ENCODE measurements at places on chromosomes 2 and 18.

- no peak for DNase-seq
Observed at GRCh38 chr2:196182439-196183171, 11.2 kb upstream of the STK17B start.

GRCh38 chr2:154527962-154528361 is 170.5 kb upstream of the KCNJ3 start:
- no peak for DNase-seq

DNA sequence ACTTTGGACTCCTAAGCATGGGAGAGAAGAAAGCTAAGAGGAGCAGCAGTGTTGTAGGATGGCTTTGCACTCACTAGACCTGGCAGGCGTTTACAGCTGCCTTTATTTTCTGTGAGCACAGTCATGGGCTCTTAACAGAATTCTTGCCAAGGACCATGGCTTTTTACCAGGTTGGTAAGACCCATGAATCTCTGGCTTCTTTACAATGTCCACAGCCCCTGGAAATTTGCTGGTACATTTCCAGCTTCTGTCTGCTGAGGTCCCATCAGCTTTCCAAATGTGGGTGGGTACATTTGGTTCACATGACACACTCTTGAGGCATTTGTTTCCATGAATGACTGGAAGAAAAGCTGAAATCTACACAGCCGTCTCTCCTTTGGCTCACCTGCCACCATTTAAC is 162.7 kb downstream of the PPP1R1C start:
- no peak for DNase-seq

- no peak for DNase-seq
Observed at GRCh38 chr18:59994357-59994756, 94.6 kb downstream of the PMAIP1 start.

- DNase-seq = no peak
Observed at GRCh38 chr18:75201282-75202270, 7.4 kb downstream of the PTGR3 start.

- DNase-seq = no peak
Observed at GRCh38 chr2:143434445-143434844, 305.2 kb downstream of the ARHGAP15 start.

DNA sequence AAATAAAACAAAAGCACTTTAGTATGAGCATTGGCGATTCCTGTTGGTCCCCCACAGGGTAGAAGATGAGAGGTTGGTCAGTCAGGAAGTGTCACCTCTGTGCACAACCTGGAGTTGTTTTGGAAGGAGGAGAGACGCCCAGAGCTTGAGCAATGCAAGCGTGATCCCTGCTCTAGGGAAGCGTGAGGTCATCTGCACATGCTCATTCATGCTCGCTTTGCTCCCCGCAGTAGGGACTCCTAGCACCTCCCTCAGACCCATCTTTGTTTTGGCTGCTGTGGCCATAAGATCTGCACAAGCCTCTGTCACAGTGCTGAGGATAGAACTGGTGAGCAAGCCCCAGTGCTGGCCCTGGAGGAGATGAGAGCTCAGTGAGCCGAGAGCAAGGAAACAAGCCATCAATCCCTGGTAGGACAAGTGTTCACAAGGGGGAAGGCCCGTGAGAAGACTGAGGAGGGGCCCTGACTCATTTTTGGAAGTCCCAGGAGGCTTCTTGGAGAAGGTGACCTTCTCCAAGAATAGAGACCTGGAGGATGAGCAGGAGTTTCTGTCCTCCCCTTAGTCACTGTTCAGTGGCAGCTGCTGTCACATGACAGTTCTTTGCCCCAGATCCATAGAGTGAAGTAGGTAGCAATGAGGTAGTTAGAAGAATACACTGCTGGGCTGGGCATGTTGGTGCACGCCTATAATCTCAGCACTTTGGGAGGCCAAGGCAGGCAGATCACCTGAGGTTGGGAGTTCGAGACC is 13.3 kb upstream of the ATP8B1 start:
- DNase-seq = no peak

- DNase-seq = peak; percentile 48
Observed at GRCh38 chr2:152925547-152926448, 207.4 kb downstream of the ARL6IP6 start.

GRCh38 chr2:234415706-234416105 is 81.2 kb downstream of the ARL4C start:
- no peak for DNase-seq

- DNase-seq = no peak
Observed at GRCh38 chr18:66951750-66952149, 347.9 kb upstream of the CDH19 start.

GRCh38 chr2:205235434-205235833 is 446.9 kb upstream of the NRP2 start:
- DNase-seq = no peak

DNA sequence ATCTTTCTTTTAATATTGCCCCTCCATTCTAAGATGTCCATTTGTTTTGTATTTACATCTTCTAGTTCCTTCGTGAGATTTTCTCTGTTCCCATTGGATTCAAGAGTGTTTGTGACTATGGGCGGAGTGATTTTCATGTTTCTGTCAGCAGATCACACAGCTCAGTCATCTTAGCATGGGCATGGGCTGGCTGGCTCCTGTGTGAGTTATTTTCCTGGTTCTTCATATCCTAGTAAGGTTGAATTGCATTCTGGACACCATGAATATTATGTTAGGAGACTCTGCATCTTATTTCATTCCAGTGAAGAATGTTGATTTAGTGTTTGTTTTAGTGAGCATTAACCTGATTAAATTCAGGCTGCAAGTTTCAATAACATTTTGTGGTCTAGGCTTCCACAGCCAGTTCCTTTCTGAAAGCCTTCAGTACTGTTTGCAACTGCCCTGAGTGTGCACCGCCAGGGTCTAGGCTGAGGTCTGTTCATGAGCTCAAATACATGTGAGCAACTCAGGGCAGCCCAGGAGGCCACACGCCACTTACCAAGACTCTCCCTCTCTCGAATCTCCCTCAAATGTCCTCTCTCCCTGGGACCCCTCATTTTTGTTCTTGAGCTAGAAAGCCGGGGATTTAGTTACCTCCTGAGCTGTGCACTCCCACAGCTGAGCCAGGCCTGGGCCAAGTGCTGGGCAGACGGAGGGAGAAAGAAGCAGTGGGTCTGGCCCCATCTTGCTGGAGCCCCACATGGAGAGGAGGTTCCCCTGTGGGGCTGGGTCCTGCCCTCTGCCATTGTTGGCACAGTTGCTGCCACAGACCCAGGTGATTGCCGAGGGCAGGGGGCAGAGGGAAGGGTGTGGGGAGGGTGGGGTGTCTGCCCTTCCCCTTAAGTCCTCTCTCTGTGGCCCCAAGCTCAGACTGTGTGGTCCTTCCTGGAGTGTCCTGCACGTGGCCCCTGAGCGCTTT is 145.9 kb downstream of the RTP5 start:
- no peak for DNase-seq

- no peak for DNase-seq
Observed at GRCh38 chr2:112251271-112251670, 3.6 kb downstream of the ZC3H8 start.

DNA sequence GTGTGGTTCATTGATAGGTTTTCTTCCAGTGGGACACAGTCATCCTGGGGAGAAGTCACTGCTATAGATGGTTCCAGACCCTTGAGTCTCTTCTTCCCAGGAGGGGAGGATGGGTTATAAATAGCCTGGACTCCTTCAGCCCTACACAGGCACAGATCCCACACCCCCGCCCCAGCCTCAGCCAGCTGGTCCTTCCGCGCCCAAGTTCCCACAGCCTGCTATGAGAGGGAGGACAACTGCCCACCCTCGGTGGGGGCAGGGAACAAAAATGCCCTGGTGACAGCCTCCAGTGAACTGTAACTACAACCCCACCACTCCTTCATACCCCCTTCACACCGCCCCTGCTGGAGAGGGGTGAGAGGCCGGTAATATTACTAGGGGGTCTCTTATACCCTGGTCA is 3.2 kb downstream of the ZBTB7C start:
- DNase-seq = no peak

GRCh38 chr18:34050661-34051060 is 174.1 kb downstream of the NOL4 start:
- no peak for DNase-seq

DNA sequence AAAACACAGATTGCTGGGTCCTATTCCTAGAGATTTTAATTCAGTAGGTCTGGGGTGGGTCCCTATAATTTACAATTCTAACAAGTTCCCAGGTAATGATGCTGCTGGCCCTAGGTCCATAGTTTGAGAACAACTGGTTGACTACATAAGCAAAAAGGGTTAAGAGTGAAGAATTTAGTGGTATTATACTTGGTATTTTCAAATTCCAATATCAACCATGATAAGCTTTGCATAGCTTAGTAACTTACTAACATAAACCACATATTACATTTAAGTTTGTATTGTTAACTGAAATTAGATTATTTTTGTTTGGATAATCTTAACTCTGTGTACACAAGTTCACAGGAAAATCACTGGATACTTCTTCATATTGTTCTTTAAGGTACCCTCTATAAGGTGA is 862.9 kb upstream of the ACVR2A start:
- peak; percentile 59 for DNase-seq

- peak; percentile 91 for DNase-seq
Observed at GRCh38 chr2:100857915-100858314, 38.0 kb downstream of the NPAS2 start.

DNA sequence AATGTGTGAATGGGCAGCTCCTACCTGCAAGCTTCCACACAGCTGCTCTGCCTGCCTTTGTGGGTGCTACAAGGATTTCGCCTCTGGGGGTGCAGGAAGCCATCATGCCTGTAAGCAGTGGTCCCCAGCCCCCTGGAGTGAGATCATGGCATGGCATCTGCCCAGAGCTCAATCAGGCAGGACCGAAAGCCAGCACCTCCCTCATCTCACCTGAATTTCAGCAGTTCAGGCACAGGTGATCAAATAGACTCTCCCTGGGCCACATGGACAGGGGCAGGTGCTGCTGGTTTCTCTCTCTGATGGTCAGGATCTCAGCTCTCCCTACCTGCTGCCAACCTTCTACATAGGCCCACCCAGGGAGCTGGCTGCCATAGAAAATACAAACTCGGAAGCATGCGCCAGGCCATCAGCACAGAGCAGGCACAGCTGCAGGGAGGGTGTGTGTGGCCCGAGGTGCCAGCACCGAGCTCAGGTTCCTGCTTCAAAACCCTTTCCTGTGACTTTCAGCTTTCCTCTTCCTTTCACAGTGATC is 133.2 kb upstream of the ID2 start:
- no peak for DNase-seq

DNA sequence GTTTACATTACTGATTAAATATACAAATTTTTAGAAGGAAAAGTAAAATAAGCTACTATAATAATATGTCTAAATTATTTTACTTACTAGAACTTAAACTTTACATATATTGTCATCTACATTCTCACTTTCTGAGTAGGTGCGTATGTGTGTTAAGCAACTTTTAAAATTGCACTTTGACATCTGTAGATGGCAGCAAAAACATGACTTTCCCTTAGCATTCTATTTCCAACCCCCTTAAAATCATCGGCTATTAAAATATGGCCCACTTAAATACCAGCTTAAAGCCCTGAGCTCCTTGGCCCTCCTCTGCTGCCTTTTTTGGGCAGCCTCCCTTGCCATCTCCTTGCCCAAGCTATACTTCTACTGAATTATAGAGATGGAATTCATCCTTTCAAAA is 78.0 kb downstream of the UPP2 start:
- peak; percentile 7 for DNase-seq

DNA sequence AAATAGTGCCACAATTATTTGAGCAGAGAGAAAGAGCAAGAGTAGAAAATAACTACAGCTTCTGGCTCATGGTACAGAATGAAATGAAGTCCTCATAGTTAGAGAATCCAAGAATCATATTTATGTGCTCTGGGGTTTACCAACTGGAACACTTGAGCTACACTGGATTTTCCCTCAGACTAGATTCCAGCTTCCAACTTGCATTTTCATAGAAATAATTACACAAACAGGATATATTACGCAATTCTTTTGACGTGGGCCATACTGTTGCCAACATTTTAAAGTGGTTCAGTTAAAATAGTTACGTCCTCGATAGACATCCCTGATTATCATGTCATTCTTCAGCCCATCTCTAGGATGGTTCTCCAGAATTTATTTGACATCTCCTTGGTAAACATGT is 129.2 kb downstream of the ETAA1 start:
- DNase-seq = peak; percentile 55

GRCh38 chr2:134203175-134203574 is 50.7 kb upstream of the MGAT5 start:
- no peak for DNase-seq

DNA sequence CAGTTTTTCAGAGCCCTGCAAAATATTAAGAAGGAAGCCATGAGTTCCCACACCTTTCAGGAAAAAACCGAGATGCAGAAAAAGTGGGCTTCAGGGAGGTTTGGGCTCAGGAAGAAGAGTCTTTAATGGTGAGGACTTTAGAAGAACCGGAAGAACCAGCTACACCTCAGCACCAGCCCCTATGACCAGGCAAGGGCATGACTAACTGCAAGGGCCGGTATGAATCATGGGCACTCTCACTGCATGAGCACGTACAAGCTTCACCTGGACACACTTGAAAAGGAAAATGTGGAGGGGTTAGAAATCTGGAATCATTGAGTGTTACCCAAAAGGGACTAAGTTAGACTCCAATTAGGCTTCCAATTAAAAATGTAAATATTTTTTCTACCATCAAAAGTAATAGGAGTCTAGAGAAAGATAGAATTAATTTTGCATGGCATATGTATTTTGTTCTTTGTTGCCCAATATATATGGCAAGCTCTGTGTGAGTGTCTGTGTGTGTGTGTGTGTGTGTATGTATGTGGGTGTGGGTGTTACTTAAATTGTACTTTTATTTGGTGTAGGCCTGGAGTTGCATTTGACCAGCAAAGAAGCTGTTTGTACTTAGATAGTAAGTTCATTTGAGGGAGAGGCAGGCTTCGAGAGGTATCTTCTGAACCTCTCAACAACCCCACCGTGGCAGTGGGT is 66.5 kb upstream of the THUMPD2 start:
- DNase-seq = no peak
